ENCODE measurements at places on chromosomes 4 and X.

GRCh38 chr4:188372058-188372457 lies 232.8 kb downstream of the TRIML1 start:
- no peak for DNase-seq

GRCh38 chr4:81454499-81454898 lies 17.2 kb downstream of the RASGEF1B start:
- peak; percentile 34 for DNase-seq

DNA sequence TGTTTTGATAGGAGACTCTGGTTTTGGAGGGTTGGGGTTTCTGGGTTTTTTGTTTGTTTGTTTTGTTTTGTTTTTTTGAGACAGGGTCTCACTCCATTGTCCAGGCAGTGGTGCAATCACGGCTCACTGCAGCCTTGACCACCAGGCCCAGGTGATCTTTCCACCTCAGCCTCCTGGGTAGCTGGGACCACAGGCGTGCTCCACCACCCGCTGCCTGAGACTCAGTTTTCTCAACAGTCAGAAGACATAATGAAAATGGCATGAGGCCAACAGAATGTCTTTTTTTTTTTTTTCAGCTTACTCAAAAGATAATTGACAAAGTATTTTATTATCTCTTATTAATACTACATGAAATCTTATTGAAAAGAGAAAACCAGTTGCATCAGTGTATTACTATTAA lies 32.4 kb downstream of the TNIP2 start:
- no peak for DNase-seq

GRCh38 chr4:88737307-88737941 lies 39.8 kb upstream of the NAP1L5 start:
- no peak for DNase-seq

GRCh38 chrX:45230410-45230809 lies 29.7 kb upstream of the DIPK2B start:
- DNase-seq: no peak

DNA sequence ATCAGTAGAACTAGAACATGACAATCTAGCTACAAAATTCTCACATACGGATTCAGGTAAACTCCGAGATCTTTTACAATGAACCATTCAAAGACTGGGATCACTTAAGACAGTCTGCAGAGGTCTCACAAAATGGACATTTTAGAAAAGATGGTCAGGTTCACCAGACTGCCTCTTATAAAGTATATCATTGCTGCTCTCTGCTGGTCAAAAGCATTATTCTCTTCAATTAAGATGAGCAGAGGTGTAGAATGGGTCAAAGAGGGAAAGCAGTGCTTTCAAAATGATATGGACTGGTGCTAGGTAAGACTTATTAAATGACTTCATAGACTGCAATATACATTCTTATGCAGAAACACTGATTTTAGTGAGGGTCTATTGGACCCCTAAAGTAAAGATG lies 434.7 kb downstream of the PACRGL start:
- no peak for DNase-seq

GRCh38 chrX:69268611-69269010 lies 103.4 kb upstream of the PJA1 start:
- DNase-seq: no peak

Data from activated naive CD4-positive, alpha-beta T cell treated with Interleukin-2 at 50 U/mL for 16 hours (primary cell).